ENCODE measurements at places on chromosomes 3 and 15.
A peak's percentile ranks its signal among the peaks of the same experiment; 100 is the strongest.

DNA sequence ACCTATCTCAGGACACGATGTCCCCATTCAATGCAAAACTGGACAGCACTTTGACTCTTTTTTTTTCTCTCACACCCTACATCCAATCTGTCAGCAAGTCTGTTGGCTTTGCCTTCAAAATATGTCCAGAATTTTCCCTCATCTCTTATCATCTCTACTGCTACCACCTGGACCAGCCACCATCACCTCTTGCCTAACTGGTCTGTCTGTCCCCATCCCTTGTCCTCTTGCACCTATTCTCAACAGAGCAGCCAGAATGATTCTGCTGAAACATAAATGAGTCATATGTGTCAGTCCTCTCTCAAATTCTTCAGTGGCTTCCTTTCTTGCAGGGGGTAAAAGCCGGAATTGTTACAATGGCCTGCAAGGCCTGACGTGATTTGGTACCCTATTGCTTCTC lies 105.8 kb downstream of the CYP19A1 start:
- no peak for DNase-seq

- peak; percentile 44 for DNase-seq
Observed at GRCh38 chr3:4821975-4822374, 157.3 kb upstream of the BHLHE40 start.

DNA sequence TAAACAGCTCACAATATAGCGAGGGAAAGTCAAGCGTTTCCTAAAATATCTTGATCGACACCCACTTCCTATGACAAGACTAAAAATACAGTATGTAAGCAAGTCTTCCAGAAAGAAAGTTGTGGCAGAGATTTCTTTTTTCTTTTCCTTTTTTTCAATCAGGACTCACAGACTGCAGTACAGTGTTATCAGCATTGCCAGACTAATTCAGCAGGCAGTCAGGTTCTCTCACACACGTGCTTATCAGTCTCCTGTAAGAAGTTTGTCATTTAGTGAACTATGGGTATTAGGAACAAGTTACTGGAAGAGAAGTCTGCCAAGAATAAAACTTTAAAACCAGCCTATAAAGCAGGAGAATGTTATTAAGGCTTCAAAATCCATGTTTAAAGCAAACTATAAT lies 32.8 kb upstream of the ZNF385D start:
- no peak for DNase-seq

GRCh38 chr3:15845475-15845874 lies 47.7 kb upstream of the ANKRD28 start:
- no peak for DNase-seq

- no peak for DNase-seq
Observed at GRCh38 chr3:134908271-134908670, 113.2 kb downstream of the EPHB1 start.

- no peak for DNase-seq
Observed at GRCh38 chr15:34654625-34655024, 71.2 kb upstream of the GOLGA8B start.

DNA sequence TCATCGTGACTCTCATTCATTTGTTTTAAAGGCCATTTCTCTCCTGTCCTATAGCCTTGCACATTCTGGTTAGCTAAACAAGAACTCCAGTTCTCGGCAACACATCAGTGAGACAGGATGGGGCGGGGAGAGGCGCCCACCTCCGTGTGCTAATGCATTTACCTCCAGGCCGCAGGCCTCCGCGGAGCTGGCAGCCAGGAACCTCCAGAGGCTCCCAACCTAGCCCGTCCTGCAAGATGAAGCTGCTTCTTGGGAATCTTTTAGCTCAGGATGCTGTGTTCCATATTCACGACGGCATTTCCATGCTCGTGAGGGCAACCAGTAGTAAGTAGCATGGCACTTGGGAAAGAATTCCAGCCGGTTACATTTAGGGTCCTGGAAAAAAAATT lies 47.9 kb downstream of the RGMA start:
- no peak for DNase-seq

GRCh38 chr15:44289259-44289790 lies 806 bp downstream of the GOLM2 start:
- no peak for DNase-seq

DNA sequence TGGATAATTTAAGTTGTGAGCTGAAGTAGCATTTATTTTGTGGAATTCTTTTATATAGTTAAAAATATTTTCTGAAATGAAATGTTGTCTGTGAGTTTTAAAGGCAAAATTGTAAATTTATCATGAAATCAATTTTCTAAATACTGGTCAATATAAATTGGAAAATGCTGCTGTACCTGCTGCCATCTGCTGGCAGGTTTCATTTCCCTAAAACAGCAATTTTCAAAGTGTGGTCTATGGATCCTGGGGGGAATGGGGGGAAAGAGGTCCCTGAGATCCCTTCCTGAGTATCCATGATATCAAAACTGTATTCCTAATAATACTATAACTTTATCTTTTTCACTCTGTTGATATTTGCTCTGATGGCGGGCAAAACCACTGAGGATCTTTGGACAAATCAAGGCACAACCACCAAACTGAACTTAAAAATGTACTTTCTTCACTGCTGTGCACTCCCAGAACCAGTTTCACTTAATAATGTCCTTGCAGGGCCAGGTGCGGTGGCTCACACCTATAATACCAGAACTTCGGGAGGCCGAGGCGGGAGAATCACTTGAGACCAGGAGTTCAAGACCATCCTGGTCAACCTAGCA lies 17.2 kb upstream of the CCR4 start:
- DNase-seq = no peak

GRCh38 chr15:98876451-98877369 lies 130.9 kb downstream of the PGPEP1L start:
- DNase-seq = no peak

DNA sequence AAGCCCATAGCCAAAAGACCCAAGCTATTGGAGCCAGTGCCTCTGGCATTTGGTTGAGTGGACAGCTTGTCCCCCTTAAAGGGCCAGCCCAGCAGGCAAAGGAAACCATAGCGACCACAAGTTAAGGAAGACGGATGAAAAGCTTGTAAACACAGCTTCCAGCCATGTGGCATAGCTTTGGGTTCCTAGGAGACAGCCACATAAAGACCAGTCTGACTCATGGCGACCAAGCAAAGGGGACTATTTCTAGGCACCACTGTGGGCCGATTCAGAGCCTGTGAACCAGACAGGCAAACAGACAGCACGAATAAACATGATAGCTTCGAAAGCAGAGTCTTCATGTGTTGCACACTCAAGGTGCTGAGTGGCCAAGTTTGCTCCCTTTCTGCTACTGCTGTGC lies 30.5 kb upstream of the SRGAP3 start:
- no peak for DNase-seq

GRCh38 chr3:182485301-182485700 lies 308.0 kb upstream of the ATP11B start:
- DNase-seq = no peak

- no peak for DNase-seq
Observed at GRCh38 chr3:23697416-23697815, 108.3 kb upstream of the UBE2E1 start.

GRCh38 chr3:186583831-186584230 lies 13.3 kb downstream of the DNAJB11 start:
- no peak for DNase-seq

GRCh38 chr15:75067123-75067830 lies 43.9 kb downstream of the PPCDC start:
- DNase-seq = no peak

DNA sequence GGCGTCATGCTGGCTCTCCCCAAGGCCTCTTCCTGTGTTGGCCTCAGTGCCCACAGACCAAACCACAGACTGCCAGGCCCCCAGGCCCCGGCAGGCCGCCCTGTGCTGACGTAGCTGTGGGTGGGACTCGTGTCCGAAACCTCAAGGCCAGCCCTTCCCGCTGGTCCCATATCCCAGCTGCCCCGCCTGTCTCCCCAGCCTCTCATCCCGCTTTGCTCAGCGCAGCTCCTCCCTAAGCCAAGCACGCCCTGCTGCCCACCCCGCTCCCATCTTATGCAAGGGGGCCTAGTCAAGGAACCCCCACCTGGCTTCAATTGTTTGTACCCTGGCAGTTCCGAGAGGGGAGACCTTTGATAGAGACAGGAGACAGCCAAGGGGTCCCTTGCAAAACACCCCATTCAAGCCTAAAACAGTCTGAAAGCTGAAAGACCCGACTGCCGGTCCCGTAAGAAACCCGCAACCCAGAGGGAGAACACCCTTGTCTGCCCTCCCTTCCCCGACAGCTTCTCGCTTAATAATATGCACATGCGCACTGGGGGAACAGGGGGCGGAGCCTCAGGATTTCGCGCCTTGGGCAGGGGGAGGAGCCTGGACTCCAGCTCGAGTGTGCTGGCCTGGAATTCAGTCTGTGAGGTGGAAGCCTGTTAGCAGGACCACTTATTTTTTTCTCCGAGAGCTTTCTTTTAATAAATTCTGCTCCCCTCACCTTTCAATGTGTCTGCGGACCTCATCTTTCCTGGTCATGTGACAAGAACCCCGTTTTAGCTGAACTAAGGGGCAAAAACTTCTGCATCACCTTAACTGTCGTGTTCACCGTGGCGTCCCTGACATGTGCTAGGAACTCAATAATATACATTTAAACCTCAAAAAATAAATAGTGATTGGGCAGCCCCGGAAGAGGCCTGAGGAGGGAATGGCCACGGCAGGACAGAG lies 17.2 kb downstream of the TNFAIP8L3 start:
- DNase-seq = peak; percentile 3

- DNase-seq = no peak
Observed at GRCh38 chr15:83422541-83422940, 24.6 kb upstream of the SH3GL3 start.

DNA sequence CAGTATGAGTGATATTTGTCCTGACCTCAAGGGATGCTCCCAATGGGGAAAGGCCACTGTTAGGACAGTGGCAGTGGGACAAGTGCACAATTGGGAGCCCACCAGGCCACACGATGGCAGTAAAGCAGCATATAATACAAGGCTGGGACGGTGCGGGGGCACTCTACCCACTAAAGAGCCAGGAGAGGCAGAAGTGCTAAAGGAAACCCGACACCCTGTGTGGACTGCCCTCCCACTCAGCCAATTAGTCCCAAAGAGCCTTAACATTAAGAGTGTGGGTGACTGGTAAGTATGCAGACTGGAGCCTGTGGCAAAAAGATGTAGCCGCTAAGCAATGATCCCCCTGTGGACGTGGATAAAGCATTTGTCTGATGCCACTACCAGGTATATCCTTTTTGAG lies 8.2 kb upstream of the ZNF589 start:
- DNase-seq = peak; percentile 33

DNA sequence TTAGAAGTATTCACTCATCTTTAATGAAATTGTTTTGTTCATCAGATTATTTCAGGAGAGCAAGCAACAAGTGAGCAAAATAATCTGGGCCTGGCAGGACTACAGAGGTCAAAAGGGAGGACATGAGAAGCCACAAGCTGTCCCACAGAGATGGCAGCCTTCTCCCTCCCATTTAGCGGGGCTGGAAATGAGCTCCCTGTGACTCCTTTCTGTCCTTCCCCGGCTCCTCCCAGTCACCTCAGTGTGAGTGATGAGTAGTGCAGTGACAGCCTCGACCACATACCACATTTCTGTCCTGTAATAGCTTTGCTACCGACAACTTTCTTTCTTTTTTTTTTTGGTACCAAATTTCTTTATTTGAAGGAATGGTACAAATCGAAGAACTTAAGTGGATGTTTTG lies 38.0 kb downstream of the RAB7A start:
- no peak for DNase-seq
